Psoas muscle (tissue), 8 donors: ENCODE measurements at places on chromosomes 16 and 17. TPM values are rescaled to one million over a fixed set of nuclear protein-coding genes. Genes with fewer than 3 reads are reported as not detected.

The ZNHIT3 gene
- polyA plus RNA-seq = 80.2 TPM

The NACA2 gene
- not detected for polyA plus RNA-seq

The TMEM220 gene
- 4.9 TPM for polyA plus RNA-seq

The KRTAP2-1 gene
- not detected for polyA plus RNA-seq

- no peak for DNase-seq
Observed at GRCh38 chr16:85687651-85688471, 893 bp downstream of the GINS2 start.

DNA sequence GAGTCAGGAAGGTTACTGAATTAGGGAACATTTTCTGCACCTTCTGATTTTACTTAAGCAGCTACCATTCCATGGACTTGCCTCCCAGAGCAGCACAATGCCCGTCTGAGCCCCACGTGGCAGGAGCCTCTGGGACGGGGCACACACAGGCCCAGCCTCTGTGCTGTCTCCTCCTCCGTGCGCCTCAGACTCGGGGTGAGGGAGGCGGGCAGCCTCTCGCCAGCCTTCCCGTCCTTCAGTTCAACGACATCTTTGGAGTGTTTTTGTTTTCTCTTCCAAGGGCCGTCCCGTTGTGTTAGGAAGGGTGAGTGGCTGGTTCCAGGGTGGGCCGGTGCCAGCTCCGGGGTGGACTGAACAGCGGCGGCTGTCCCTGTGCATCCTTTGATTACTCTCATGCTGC is 31.8 kb downstream of the NDEL1 start:
- no peak for DNase-seq

- DNase-seq = no peak
Observed at GRCh38 chr17:70655176-70655958, 486.0 kb downstream of the KCNJ2 start.

DNA sequence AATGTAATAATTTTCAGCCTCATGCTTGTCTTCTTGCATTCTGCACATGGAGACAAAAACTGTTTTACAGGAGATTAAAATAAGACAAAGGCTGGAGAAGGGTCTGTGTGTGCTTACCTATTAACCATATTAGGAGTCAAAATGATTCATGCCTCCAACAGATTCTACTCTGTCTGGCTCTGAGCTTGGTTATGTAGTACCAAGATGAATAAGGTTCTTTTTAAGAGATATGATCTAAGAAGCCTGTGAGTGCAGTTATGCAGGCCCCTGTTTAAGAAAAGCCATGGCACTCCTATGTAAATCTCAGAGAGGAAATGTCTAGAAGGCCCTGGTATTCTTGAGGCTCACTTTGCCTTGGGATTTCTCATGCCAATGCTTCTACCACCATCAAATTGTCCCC is 486.6 kb upstream of the CDH11 start:
- DNase-seq = no peak

DNA sequence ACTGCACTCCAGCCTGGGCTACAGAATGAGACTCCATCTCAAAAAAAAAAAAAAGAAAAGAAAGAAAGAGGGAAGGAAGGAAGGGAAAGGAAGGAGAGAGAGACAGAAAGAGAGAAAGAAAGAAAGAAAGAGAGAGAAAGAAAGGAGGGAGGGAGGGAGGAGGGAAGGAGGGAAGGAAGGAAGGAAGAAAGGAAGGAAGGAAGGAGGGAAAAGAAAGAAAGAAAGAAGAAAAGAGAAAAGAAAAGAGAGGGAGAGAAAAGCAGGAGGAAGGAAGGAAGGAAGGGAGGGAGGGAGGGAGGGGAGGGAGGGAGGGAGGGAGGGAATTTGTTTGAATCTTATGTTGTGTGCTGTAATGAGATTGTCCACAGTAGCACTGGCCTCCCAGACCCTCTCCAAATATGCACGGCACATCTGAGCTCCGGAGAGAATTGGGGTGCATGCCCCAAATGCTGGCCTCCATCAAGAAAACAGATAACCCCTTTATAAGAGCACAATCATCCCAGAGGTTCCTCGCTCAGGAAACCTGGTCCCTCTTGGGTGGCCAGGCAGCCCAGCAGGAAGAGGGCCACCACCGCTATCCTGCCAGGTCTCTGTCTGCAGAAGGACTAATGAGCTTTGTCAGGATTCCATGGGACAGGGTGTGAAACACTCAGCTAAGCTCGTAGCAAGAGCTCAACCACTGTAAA is 8.8 kb upstream of the EIF1 start:
- DNase-seq = peak; percentile 15

- DNase-seq = no peak
Observed at GRCh38 chr16:66036184-66036583, 330.3 kb upstream of the CDH5 start.

DNA sequence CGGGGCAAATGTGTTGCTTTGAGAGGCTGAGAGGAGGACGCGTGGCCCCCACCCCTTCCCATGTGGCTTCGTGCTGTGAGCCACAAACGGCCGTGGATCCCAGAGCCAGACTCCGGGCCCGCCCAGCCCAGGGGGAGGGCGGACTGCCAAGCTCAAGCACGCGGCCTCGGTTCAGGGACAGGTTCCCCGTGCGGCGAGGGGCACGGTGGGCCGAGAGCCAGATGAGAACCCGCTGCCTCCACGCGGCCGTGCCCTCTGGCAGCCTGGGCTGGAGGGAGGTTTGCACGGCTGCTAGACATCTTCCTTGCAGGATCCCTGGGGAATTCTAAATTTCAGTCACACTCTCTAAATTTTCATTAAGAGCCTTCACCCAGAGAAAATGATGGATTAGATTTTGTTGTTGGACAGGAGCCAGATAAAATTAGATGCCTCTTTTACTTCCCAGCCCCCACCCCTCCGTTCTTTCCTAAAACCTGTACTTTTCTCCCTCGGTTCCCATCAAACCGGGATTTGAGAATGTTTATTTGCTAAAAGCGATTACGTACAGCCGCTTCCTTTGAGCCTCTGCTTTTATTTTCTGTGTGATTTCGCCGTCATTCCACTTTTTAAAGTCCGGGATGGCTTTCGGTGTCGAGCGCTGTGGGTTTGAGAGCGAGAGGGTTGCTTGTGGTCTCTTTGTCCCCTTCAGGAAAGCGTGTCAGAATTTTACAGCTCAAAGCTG is 25.0 kb upstream of the GNG13 start:
- no peak for DNase-seq

DNA sequence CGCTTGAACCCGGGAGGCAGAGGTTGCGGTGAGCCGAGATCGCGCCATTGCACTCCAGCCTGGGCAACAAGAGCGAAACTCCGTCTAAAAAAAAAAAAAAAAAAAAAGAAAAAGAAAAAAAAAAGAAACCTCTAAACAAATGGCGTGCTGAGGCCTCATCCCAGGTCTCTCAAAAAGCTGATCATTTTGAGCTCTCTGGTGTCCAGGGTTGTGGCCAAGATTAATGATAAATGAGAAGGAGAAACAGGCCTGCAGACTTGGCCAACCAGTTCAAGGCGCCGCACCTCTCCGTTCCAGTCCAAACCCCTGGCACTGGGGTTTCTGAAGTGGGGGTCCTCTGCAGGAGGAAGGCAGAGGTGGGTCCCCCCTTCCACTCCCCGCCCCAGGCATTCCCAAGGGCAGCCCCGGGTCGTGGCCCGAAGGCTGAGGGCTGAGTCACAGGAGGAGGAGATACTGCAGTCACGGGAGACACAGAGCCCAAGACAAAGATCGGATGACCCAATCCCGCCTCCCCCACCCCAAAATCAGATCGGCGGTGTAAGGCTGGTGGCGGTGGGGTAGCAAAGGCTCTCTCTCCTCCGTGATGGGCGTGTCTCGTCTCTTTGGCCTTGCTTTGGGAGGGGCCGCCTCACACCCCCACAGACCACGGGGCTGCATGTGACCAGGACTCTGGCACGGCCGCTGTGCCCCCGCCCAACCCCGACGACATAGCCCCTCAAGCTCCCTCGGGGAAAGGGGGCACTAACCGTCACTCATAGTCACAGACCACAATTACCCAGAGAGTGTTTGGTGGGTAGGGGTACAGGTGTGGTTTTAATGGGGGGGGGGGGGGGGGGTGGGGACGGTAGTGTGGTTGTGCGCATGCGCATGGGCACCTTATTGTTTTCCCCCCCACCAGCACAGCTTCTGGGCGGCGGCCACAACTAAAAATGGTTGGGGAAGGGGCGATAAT is 1.1 kb downstream of the VAT1 start:
- peak; percentile 77 for DNase-seq

GRCh38 chr17:62713086-62713881 is 85.8 kb downstream of the MRC2 start:
- DNase-seq = no peak

DNA sequence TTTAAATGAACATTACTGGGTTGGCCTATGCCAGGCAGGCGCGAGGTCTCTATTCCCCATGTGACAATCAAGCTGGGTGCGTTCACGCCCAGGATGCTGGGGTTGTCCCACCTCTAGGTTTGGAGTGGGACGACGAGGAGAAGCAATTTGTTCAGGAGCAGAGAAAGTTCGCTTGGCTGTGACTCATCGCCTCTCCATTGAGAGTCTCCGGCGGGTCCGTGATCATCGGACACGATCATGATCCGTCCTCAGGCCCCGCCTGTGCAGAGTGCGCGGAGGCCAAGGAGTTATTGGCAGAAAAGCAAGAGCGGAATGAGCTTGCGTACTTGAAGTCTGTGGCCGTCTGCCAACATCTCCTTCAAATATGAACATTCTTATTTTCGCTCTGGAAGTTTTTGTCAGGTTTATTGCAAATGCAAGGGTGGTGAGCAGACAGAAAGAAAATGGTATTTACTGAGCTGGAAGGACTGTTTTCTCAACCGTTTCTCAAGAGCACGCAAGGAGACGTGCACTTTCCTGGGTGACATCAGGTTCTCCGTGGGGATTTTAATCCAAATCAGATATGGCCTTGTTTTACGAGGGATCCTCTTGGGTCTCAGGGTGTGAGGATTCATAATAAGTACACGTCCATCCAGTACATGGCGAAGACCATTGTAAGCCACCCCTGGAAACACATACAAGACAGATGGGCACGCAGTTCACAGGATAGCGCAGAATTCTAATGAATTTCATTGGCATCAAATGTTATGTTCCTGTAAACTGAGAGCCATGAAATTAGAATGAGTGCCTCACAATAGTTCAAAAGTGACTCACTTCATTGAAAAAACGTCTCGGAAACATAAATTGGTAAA is 70.1 kb upstream of the CREBBP start:
- DNase-seq = peak; percentile 84
